CD4-positive, alpha-beta T cell (primary cell): ENCODE measurements at places on chromosomes 7 and 10. TPM values are rescaled to one million over a fixed set of nuclear protein-coding genes. Genes with fewer than 3 reads are reported as not detected.

Gene KAZALD1
- total RNA-seq = not detected

DNA sequence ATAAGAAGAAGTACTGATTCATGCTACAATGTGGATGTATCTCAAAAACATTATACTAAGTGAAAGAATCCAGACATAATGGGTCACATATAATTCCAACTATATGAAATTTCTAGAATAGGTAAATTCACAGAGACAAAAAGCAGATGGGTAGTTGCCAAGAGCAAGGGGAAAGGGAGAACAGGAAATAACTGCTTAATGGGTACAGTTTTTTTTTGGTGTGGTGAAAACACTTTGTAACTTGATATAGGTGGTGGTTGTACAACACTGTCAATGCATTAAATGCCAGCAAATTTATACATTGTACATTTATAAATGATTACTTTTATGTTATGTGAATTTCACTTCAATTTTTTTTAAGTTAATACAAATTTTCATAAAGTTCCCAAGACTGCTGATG is 19.4 kb upstream of the LRRN3 start:
- H3K27me3 ChIP-seq = no peaks in the 10 kb centered on the region
- H3K4me3 ChIP-seq = no peak overlapping the region
- no peak for DNase-seq
- no peaks in the 10 kb centered on the region for H3K36me3 ChIP-seq
- no peaks in the 10 kb centered on the region for H3K4me1 ChIP-seq
- no peak overlapping the region for H3K27ac ChIP-seq

DNA sequence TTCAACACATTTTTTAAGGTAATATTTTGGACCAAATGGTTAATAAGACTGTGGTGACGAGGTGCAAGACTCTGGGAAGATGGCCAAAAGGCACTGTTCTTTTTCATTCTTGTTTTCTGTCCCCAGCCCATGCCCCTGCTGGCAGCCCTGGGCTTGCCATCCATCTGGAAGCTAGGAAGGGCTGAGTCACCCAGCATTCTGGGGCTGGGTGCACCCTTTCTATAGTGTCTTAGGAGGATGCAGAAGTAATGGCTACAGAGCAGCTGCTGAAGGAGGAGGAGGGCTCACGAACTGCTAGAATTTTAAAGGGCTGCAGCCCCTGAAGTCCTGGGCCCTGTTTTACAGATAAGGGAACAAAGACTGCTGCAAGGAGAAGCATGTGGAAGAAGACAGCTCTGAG is 42.8 kb upstream of the ZNF32 start:
- no peak overlapping the region for H3K4me3 ChIP-seq

DNA sequence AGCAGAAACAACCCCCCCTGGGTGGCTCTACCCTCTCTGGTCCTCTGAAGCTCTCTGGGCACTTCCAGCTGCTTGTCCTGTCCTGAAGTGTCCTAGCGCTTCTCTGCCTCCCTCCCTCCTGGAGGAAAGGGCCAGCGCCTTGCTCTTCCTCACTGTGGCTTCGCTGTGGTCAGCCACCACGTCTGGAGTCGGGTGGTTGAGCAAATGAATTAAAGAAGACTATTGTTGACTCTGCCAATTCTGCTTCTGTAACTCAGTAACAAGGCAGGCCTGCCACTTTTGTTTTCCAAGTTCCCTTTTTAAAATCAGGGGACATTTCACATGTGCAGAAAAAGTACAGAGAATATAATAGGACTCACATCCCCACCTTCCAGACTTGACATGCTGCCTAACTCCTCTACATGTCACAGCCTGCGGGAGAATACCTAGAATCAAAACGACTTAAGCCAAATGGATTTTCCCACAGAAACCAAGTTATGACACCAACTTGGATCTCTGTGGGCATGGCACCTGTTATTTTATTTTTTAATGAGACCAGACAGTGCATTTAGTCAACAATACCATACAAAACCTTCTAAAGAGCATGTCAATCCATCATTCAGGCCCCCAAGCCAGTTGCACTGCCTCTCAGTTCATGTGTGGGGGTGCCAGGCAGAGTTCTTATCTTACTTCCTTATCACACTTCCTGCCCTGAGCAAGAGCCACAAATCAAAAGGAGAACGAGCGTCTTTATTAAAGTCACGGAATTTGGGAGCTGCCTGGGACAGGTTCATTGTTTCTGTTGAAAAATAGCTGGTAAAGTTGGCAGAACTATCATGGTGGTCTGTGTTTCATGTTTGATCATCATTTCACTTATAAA is 6.8 kb downstream of the FFAR4 start:
- H3K4me1 ChIP-seq = peaks cover 4% of the 10 kb centered on the region
- DNase-seq = no peak
- H3K27me3 ChIP-seq = peaks cover 11% of the 10 kb centered on the region
- H3K36me3 ChIP-seq = no peaks in the 10 kb centered on the region
- no peak overlapping the region for H3K4me3 ChIP-seq

GRCh38 chr10:123571978-123572377 is 94.2 kb upstream of the GPR26 start:
- no peaks in the 10 kb centered on the region for H3K4me1 ChIP-seq
- DNase-seq = no peak
- H3K27ac ChIP-seq = no peak overlapping the region
- no peaks in the 10 kb centered on the region for H3K36me3 ChIP-seq
- H3K27me3 ChIP-seq = peaks cover 21% of the 10 kb centered on the region

DNA sequence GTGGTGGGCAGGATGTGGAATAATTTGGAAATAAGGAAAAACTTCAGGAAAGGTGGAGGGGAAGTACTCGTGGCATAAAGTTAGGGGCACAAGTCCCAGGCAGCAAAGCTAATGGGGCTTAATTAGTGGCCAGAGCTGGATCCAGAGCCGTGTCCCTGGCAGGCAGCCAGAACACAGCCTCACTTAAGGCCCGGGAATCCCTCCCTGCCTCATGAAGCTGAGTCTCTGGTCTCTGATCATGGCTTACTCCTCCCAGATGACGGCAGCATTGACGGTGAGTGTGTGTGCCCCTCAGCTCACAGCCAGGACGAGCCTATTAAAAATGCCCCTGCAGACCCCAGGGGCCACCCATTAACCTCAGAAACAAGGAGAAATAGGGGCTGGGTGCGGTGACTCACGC is 48.2 kb upstream of the NPTX2 start:
- no peak overlapping the region for H3K4me3 ChIP-seq
- no peak for DNase-seq
- no peaks in the 10 kb centered on the region for H3K27me3 ChIP-seq
- H3K27ac ChIP-seq = no peak overlapping the region
- no peaks in the 10 kb centered on the region for H3K4me1 ChIP-seq

GRCh38 chr7:158706710-158707590 is 2.3 kb upstream of the NCAPG2 start:
- H3K4me1 ChIP-seq = peaks cover 29% of the 10 kb centered on the region
- no peak overlapping the region for H3K4me3 ChIP-seq
- no peak for DNase-seq
- no peaks in the 10 kb centered on the region for H3K36me3 ChIP-seq
- H3K27me3 ChIP-seq = no peaks in the 10 kb centered on the region

DNA sequence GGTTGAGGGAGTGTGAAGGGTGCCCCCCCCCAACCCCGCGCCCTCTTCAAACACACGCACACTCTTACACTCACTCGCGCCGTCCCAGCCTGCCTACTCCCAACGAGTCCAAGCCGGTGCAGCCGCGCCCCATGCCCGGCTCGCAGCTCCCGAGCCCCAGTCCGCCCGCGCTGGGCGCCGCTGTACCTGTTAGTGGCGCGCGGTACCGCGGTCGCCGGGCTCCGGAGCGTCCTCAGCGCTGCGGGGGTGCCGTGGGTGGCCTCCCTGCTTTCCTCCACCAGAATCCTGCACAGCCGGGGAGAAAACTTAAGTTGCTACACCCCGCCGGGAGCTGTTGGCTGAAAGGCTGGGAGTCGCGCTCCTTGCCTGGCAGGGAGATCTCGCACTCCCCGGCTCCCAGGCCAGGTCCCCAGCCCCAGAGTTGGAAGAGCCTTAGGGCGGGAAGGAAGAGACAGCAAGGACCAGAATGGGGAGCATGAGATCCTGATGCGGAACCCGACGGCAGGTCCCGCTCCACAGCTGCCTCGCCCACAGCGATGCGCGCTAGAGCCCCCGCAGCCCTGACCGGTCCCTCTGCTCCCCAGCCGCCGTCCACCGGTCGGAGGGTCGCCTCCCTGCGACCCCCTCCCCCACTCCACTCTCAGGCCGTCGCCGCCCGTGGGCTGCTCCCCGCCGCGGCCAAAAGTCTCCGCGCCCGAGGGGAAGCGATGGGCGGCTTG is 863 bp downstream of the ST8SIA6 start:
- peak; percentile 31 for DNase-seq
- peak overlapping the region; percentile 60 for H3K4me3 ChIP-seq
- H3K27ac ChIP-seq = no peak overlapping the region

Gene TMEM229A
- total RNA-seq = not detected

DNA sequence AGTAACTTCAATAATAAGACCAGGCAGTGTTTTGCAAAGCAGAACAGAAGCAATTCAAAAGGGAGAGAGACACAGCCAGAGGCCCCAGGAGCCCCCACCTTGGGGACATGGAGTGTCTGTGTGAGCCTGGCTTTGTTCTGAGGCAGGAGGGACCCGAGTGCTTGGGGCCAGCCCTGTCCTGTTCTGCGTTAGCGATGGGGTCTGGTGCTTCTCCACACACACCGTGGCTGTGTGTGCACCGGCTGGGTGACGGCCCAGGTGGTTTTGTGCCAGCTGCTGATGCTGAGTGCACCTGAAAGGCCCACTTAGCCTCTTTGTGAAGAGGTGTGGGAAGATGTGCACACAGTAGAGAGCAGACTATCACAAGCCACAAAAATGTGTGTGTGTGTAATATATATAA is 468.9 kb downstream of the DNAJB6 start:
- no peaks in the 10 kb centered on the region for H3K36me3 ChIP-seq
- no peak overlapping the region for H3K4me3 ChIP-seq
- no peaks in the 10 kb centered on the region for H3K4me1 ChIP-seq
- H3K27ac ChIP-seq = no peak overlapping the region
- no peaks in the 10 kb centered on the region for H3K27me3 ChIP-seq

Gene ACSM6
- not detected for total RNA-seq

Gene KLF14
- total RNA-seq = not detected

DNA sequence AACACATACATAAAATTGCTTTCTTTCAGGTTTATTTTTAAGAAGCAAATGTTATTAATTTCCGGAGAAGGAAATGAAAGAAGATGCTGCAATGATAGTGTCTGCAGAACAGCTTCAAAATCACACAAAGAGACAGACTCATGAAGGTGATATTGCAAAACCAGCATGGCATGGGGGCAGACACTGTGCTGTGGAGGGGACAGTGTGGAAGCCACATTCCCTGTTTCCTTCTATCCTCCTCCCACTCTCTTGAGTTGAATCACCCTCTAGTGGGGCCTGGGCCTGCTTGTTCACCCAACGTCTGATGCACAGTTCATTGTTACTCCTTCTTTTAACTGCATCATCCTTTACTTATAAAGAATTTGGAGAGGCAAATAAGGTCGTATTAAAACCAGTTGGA is 104.0 kb upstream of the INSIG1 start:
- no peak overlapping the region for H3K4me3 ChIP-seq
- no peaks in the 10 kb centered on the region for H3K36me3 ChIP-seq
- H3K27ac ChIP-seq = no peak overlapping the region
- H3K4me1 ChIP-seq = peaks cover 5% of the 10 kb centered on the region
- H3K27me3 ChIP-seq = no peaks in the 10 kb centered on the region

GRCh38 chr7:138470391-138471157 is 10.5 kb downstream of the TRIM24 start:
- no peaks in the 10 kb centered on the region for H3K36me3 ChIP-seq
- no peak overlapping the region for H3K4me3 ChIP-seq
- H3K27ac ChIP-seq = no peak overlapping the region
- no peak for DNase-seq

GRCh38 chr10:15853800-15854199 is 6.5 kb downstream of the MINDY3 start:
- H3K27me3 ChIP-seq = no peaks in the 10 kb centered on the region
- H3K4me1 ChIP-seq = peaks cover 3% of the 10 kb centered on the region
- no peak overlapping the region for H3K27ac ChIP-seq
- H3K36me3 ChIP-seq = peaks cover 5% of the 10 kb centered on the region
- no peak overlapping the region for H3K4me3 ChIP-seq
- no peak for DNase-seq

DNA sequence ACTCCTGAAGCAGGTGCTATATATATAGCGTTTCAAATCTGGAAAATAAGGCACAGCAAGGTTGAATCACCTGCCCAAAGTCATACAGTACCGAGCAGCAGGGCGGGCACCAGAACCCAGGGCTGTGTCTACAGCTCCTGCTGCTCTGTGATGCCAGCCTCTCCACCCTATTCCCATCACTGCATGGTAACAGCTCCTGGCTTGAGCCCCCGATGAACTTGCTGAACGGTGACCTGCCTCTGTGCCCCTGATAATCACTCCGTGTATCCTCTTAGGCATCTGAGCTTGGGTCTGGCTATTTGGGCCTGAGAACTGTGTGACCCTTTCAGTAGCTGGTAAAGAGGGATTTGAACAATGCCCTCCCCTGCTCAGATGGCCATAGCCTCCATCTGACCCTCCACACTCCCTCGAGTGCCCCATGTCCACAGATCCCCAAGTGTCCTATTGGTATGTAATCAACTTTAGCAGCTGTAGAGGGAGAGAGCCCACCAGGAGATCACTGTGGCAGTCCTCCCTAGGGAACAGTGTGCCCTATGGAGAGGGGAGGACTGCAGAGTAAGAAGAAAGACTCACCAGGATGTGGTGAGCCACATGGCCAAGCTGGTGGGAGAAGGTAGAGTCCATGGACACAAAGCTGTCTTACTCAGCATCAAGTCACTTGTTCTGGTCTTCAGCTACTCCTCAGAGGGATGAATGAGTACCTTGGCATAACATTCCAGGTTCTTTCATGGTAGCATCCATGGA is 1.1 kb upstream of the ARHGAP22 start:
- H3K4me3 ChIP-seq = no peak overlapping the region
- H3K36me3 ChIP-seq = no peaks in the 10 kb centered on the region
- peaks cover 31% of the 10 kb centered on the region for H3K27me3 ChIP-seq
- no peak for DNase-seq

DNA sequence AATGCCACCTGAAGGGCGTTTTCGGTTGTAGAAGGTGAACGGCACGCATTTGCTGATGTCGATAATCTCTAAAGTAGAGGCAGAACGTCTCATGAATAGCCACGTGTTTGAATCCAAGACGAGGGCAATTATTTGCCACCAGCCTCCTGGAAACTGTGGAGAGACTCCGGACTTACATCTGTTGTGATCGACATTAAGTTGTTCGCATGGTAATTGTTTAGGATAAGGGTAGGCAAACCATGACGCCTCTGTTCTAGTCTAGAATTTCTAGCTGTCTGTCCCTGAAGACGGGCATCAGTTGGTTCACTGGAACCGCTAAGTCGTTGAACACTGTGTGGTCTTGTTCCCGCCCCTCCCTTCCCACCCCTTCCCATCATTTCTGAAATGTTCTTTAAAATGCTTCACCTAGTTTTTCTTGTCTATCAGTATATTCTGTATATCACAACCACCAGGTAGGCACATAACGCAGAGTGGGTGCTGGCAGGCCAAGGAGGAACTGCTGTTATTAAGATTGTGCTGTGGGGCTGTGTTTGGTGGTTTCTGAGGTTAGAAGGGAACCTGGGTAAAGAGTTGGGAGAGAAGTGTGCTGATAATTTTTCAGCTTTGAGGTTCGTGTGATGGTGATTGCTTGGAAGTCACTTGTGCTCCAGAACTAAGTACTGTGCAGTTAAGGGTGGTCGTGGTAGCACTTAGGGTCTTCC is 1.2 kb downstream of the UBE3C start:
- no peaks in the 10 kb centered on the region for H3K27me3 ChIP-seq
- peak overlapping the region; percentile 82 for H3K27ac ChIP-seq
- H3K36me3 ChIP-seq = peaks cover 19% of the 10 kb centered on the region
- peak; percentile 19 for DNase-seq
- peaks cover 54% of the 10 kb centered on the region for H3K4me1 ChIP-seq
- peak overlapping the region; percentile 78 for H3K4me3 ChIP-seq
